ENCODE measurements at places on chromosomes 3 and 15.

DNA sequence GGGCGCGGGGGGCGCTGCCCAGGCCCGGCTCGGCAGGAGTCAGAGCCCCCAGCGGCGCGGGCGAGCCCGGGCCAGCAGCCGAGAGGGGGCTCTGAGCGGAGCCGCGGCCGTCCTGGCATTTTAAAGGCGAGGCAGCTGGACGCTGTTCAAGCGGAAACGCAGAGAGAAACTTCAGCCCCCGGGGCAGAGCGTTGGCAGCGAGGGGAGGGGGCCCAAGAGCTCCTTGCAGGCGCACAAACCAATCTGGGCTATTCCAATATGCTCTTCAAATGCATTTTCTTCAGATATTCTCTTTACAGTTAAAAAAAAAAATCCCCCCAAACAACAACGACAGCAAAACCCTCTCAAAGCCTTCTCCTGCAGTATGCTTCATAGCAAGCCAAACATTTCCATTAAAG, at the start of gene CTXND1:
Gene CTXND1 (minus strand): TSS at position 93 of the 398 bp plus-strand sequence. CDS start 50,264 bp downstream, outside the sequence.
- no peak for DNase-seq

- DNase-seq, result no peak
Observed at GRCh38 chr3:184977796-184978195, 165.8 kb downstream of the VPS8 start.

GRCh38 chr3:194976874-194977273, 291.2 kb downstream of the FAM43A start:
- DNase-seq, result no peak

DNA sequence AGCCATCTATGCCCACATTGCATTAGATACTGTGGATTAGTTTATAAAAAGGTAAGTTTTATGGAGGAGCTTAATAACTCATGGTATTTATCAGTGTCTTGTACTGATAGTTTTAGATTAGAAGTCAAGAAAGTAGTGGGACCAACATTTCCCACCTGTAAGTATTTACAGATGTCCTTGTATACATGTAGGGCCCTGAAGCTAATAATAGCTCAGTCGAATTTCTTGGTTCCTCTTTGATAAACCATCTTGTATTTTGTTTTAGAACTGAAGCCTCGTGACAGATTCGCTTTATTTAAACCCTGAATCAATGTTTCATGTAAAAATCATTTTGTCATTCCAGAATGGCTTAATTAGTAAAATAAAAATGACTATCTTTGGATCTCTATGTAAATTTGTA, 73.4 kb downstream of the CRYBG3 start:
- no peak for DNase-seq

GRCh38 chr3:117628823-117629291, 919.3 kb downstream of the TUSC7 start:
- no peak for DNase-seq

Data from stimulated activated CD8-positive, alpha-beta memory T cell treated with anti-CD3 and anti-CD28 coated beads, Interleukin-12 subunit alpha, Interleukin-12 subunit beta, amount 100 ng/mL, for 1 hour (primary cell).